NCI-H774 (cell line): ENCODE measurements at places on chromosomes 3 and 15.

DNA sequence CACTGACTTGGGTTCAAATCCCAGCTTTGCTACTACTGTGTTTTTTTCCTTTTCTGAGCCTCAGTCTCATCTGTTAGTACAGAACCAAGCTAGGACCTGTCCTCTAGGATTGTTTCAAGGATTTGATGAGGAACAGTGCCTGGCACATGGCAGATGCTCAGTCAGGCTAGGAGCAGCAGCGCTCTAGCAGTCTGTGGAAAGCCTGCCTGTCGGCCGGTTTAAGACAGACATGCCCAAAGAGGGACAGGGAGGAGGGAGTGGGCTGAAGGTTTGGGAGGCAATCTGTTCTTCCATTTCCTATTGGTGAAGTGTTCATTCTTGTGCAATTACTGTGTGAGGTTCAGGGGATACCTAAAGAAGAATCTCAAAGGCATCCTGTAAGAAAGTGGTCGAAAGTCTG lies 35.1 kb upstream of the RGMA start:
- DNase-seq = no peak

- DNase-seq = no peak
Observed at GRCh38 chr3:58576716-58577115, 475 bp downstream of the FAM107A start.

- DNase-seq = no peak
Observed at GRCh38 chr15:76168237-76168984, 108.6 kb downstream of the TMEM266 start.

DNA sequence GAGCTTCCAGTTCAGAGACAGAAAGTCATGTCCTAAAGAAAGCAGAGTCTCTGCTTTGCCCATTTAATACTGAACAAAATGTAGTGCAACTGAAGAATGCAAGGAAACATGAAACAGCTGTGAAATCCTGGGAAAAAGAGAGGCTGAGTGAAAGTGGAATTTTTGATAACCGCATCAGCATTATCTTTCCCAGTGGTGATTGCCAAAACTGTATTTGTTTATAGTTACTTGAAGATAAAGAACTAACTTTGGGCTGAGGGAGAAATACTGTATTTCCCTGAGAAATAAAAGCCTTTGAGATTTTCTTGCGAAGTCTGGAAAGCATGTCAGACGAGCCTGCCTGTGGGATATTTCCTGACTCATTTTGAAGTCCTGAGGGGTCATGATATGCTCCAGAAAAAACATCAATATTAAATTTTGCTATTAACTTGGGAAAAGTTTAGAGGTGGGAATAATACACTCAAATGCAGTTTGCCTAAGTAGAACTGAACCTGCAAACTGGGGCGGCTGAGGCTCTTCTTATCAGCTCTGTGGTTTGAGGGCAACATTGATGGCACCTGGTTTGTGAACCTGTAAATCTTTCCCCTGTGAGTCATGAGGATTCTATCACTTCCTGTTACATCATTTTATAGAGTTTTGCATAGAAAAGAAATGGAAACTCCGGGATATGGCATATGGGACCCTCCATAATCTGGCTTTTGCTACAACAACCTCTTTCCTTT lies 855.3 kb downstream of the MCTP2 start:
- no peak for DNase-seq

DNA sequence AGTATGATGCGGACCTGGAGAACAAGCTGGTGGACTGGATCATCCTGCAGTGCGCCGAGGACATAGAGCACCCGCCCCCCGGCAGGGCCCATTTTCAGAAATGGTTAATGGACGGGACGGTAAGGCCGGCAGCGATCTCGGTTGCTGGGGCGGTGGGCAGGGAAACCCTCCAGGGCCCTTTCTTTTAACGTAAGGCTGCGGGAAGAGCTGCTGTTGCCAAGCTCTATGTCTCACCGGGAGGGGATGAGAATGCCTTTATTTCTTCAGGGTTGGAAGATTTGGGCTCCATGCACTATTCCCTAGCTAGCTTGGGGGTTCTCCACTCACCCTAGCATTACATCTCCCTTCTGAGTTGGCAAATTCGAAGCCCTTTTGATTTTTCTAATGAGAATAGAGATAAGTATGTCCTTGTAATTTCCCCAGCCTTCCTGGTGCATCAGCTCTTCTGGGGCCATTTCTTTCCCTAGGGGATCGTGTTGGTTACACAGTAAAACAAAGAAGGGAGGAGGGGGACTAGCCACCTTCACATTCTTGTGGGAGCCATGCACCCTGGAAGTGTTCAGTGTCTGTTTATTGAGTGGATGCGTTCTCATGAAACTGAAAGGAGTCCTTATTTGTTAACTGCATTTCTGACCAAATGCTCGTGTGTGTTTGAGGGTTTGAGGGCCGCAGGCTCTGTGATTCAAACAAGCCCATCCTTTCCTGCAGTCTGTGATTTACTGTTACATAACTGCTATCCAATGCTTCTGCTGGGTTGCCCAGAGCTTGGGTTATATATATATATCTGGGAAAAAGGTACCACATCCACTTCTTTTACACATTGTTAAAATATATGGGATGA lies 982 bp downstream of the TAGLN3 start:
- no peak for DNase-seq

DNA sequence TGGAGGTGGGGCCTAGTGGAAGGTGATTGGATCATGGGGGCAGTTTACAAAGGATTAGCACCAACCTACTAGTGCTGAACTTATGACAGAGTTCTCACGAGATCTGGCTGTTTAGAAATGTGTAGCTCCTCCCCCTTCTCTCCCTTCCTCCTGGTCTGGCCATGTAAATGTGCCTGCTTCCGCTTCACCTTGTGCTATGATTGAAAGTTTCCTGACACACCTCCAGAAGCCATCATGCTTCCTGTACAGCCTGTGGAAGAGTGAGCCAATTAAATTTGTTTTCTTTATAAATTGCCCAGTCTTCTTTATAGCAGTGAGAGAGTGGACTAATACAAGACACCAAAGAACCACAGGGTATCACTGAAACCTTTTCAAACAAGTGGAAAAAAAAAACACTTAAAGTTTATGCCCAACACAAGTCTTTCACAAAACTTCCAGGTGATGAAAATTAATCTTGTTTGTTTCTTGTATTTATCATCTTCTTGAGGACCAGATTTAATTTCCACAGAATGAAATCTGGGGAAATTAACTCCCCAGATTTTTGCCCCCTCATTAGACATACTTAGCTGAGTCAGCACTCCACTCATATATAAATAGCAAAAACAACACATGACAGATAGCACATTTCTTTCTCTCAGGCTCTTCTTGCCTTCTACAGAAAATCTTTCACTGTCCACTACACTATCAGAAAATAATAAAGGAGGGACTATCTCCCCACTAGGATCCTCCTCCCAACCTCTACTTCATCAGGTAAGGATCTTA lies 847.2 kb downstream of the TUSC7 start:
- DNase-seq = no peak

- no peak for DNase-seq
Observed at GRCh38 chr3:76400141-76400540, 614.8 kb upstream of the ZNF717 start.

DNA sequence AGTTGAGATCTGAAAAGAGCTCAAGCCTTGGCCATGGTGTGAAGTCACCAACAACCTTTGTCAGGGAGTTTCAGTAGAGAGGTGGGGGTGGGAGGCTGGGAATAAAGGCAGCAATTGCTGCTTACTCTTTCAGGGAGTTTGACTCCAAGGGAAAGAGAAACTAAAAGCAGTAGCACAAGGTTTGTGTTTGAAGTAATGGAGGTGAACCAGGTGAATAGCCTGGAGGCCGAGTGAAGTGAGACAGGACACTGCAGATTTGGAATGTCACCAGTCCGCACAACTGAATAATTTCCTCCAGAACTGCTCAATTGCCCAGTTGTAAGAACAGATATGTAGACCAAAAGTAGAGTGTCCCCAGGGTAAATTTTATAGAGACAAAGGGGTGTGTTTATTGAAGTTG lies 44.1 kb downstream of the CD86 start:
- no peak for DNase-seq

GRCh38 chr15:62141643-62142588 lies 23.2 kb downstream of the C2CD4B start:
- DNase-seq = no peak

- peak; percentile 60 for DNase-seq
Observed at GRCh38 chr15:77944002-77944867, 133.3 kb downstream of the TBC1D2B start.

GRCh38 chr15:74396445-74397238 lies 29.2 kb upstream of the CYP11A1 start:
- no peak for DNase-seq

GRCh38 chr15:42284551-42284950 lies 11.3 kb upstream of the TMEM87A start:
- DNase-seq = no peak

- DNase-seq = no peak
Observed at GRCh38 chr3:109071350-109072142, 46.4 kb downstream of the MORC1 start.

DNA sequence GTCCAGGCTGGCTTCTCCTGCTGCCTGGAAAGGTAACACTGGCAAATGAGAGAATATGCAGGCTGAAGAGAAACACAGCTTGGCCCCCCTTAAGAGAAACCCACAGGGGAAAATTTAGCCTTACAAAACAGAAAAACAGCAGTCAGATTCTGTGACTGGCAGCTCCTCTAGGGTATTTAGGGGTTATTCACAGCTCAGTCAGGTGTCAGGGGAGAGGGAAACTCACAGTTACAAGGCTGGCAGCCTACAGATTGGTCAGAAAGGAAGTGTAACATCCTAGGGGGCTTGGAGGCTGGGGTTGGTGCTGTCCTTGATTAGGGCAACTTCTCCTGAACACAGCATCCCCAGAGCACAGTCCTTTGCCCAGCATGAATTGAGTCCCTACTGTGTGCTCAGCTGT lies 81.4 kb downstream of the SEMA5B start:
- DNase-seq = no peak

DNA sequence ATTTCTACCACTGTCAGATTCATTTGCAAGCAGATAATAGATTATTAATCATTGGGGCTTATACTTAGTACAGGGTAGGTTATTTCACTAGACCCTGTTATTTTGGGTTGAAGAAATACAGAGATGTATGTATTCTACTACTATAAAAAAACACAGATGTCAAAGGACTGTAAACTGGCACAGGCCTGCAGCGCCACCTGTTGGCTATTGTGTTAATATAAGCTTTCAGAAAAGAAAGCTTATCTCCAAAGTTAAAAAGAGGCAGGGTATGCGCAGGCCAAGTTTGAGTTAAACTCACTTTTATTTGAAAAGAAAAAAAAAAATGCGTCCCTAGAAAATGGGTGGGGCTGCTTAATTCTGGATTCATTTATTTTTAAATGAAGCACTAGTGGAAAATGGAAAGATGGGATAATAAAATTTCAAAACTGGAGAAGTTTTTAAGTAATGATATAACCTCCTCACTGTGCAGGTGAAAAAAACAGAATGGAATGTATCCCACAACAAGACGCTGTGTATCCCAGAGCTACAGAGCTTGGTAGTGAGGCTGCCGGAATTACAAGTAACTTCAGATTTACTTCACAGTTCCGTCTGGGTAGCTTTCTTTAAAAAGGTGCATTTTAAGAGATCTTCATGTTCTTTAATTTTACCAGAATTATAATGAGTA lies 407.2 kb upstream of the TGFBR2 start:
- peak; percentile 8 for DNase-seq

DNA sequence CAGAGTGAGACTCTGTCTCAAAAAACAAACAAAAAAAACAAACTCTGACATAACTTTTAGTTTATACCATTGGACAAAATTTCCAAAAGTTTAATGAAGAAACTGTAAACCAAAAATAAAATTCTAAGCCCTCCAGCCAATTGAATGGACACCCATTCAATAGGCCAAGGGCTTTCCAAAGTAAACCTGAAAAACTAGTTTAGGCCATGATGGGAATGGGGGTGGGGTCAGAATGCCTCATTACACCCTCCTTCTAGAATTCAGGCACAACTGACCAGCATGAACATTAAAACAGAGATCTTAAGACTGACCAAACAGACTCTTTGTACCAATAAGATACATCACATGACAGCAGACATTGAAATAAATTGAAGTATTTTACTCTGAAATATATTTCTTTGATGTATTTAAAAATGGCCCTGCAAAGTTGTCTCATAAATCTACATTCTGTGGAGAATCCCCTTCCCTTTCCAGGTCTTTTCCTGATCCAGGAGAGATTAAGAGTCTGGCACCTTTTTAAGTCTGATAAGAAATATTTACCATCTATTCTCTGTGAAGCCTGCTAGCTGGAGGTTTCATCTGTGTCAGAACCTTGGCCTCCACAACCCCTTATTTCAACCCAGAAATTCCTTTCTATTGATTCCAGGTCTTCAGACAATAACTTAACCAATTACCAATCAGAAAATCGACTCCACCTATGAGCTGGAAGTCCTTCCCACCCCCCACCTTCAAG lies 15.7 kb downstream of the THOC7 start:
- DNase-seq = no peak

DNA sequence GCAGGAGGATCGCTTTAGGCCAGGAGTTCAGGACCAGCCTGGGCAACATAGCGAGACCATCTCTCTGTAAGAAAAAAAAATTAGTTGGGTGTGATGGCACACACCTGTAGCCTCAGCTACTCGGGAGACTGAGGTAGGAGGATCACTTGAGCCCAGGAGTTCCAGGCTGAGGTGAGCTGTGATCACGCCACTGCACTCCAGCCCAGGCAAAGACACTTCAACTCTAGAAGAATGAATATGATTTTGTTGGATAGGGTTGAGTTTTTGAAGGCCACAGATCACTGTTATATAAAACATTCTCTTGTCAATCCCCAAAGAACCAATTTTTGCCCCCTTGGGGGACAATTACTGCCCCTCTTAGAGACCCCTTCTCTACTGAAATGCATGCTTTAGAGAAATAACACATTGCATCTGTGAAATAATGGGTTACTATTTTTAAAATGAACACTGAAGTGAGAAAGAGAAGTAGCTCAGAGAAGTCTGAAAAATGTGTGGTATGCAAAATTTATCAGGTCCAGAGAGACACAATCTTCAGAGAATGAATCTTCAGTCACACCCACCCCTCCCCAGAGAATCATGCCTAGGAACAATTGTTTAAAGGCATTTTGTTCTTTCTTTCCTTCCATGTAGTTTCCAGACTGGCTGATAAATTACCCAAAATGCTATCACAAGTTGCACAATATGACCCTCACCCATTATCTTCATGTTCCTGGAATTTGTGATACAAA lies 42.7 kb downstream of the METTL6 start:
- DNase-seq = no peak

- DNase-seq = no peak
Observed at GRCh38 chr3:20353286-20353685, 167.3 kb upstream of the SGO1 start.

DNA sequence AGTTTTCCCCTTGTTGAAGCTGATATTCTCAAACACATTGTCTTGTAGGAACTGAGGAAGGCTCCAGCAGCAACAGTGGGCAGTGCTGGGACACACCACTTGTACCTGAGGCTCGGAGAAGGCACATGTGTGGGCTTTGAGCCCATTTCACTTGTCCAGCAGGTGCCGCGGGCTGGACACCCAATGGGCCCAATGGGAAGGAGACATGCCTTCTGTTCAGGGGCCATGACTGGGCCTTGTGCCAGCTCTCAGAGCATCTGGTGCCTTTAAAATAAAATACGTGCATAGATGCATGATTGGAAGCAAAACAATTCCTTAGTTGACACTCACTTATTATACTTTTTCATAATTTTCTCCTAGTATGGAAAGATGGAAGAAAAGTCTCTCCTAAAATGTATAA lies 334.2 kb downstream of the KLF13 start:
- no peak for DNase-seq
